ENCODE measurements at places on chromosomes 6 and 20. TPM values are rescaled to one million over a fixed set of nuclear protein-coding genes. Genes with fewer than 3 reads are reported as not detected.
A peak's percentile ranks its signal among the peaks of the same experiment; 100 is the strongest.

DNA sequence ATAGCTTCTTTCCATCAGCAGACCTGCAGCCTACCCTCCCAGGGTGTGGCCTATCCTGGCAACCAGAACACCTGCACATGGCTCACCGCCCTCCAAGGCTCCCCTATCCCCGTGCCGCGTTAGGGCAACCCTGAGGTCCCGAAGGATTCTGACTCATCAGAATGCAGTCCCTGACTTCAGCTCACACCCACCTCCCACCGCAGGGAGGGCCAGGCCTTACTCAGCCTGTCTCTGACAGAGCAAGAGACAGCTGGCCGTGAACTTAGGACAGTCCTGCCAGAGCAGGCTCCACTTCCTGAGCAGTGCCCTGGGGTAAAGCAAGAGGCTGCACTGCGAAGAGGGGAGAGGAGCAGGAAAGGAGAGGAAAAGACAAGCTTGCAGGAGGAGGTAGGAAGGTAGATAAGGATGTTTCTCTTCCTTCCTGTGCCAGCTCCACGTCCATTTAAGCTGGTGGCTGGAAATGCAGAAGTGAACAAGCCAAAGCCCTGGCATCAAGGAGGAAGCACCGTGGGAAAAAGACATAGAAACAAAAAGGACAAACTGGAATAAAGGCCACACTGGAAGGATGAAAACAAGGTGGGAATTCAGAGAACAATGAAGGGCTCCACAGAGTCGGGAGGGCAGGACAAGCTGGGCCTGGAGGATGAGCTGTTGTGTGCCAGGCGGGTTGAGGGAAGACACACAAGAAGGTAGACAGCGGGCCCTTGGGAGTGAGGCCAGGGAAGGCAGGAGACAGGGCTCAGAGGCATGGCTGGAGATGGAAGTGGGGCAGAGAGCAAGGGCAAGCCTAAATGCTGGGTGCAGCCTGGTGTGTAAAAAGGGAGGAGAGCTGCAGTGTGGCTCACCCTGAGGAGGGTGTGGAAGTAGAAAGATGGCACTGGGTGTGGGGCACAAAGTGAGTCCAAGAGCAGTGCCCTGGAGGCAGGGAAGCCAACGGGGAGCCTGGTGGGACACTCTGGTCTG is 102.7 kb downstream of the SLC23A2 start:
- no peak for DNase-seq

DNA sequence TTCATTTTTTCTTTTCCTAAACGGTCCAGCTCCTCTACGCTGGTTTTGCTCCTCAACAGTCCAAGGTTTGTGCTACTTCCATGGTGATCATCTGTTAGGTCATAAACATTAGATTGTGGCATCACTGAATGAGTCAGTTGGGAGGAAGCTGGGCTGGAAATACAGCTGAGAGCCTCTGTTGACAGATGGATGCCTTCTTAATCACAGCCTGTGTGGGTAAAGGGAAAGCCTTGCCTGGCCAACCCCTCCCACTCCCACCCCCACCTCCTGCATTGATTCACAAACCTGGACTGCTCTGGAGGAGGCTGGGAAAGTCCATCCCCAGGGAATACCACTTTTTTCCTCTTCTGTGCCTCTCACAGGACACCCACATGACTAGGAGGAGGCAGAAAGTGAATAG is 180.6 kb upstream of the CCN2 start:
- DNase-seq: no peak

- no peak for DNase-seq
Observed at GRCh38 chr6:24902782-24903181, 33.0 kb downstream of the RIPOR2 start.

DNA sequence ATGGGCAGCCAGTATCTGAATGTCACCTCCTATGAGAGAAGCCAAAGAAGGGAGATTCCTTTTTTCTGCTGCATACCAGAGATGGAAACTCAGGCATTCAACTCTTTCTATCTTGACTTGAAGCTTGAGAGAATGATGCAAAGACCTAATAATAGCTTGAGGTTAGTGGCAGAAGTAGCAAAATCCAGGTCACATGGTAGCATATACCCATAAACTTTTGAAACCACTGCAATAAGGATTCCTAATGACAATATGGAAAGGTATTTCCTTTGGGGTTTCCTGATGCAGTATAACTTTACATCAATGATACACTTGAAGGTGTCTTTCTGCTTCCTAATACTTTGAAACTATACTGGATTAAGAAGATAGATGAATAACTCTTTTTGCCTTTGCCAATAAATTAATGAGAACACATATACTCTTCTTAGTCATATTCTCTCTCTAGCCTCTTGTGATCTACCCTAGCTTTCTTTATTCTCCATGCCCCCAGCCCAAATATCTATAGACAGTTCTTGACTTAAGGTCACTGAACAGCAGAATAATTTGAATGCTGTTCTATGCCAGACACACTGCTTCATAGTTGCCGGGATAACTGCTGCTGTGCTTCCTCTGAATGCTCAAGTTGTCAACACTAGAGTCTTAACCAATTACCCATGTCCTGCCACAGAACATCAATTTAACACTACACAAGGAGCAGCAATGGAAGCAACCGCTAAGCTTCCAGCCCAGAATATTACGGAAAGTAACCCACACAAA is 155.5 kb upstream of the SIM1 start:
- DNase-seq: no peak

DNA sequence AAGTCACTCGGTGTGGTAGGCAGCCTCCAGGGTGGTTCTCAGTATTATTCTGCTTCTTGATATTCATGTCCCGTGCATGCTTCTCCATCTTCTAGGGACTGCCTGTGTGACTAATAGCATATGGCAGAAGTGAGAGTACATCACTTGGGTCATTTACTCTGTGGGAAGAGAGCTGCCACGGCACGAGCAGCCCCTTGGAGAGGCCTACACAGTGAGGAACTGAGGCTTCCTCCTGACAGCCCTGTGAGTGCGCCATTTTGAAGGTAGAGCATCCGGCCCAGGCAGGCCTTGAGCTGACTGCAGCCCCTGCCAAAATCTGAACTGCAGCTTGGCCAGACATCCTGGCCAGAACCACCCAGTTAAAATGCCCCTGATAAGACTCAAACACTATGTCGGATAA is 17.3 kb upstream of the MCUR1 start:
- no peak for DNase-seq

The CRYBG1 gene
- 86.4 TPM for total RNA-seq

GRCh38 chr20:31603822-31604566 is 1.1 kb upstream of the ID1 start:
- peak; percentile 95 for DNase-seq

- DNase-seq: no peak
Observed at GRCh38 chr6:87261534-87261933, 60.9 kb upstream of the SMIM8 start.

DNA sequence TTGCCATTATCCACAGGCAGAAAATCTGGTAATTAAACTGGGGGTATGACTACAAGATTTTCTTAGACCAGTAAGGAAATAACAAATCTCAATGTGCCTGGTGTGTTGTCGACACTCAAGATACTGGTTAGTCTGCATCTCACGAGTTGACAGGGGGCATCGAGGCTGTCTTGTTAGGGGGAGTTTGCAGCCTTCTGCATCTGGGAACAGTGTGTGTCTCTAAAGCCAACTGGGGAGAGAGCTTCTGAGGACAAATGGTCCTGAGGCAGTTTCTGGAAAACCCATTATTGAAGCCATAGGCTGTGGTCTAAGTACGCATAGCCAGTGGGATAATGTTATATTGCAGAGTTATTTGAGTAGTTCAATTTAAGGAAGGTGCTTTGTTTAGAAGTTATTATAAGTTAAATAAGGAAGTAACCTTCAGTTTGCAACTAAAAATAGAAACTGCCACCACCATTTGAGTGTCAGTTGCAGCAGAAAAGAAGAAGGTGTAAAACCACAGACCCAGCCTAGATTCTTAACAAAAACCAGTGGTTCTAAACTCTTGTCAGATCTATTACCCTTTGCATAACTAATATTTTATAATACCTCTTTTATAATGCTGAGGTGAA is 15.4 kb upstream of the MAPK13 start:
- no peak for DNase-seq

GRCh38 chr6:170497841-170498301 is 55.2 kb downstream of the PSMB1 start:
- no peak for DNase-seq

- peak; percentile 53 for DNase-seq
Observed at GRCh38 chr6:18179770-18180356, 24.6 kb downstream of the KDM1B start.

The CEP57L1 gene
- total RNA-seq: 14.1 TPM

The DNAH8 gene
- 0.03 TPM for total RNA-seq

DNA sequence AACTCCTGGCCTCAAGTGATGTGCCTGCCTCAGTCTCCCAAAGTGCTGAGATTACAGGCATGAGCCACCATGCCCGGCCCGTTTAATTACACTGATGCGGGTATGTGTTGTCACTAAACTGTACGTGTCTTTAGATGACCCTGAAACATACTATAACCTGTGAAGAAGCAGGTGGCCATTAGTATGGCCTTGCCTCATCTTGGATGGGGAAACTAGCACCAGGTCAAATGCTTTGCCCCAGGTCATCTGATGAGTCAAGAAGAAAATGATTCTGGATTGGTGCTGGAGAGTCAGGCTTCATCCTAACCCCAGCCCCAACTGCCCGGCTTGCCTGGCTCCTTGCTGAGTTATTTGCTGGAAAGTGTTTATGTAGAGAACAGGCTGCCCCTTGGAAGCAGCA is 2.9 kb upstream of the SASH1 start:
- DNase-seq: no peak

The WFDC12 gene
- not detected for total RNA-seq

DNA sequence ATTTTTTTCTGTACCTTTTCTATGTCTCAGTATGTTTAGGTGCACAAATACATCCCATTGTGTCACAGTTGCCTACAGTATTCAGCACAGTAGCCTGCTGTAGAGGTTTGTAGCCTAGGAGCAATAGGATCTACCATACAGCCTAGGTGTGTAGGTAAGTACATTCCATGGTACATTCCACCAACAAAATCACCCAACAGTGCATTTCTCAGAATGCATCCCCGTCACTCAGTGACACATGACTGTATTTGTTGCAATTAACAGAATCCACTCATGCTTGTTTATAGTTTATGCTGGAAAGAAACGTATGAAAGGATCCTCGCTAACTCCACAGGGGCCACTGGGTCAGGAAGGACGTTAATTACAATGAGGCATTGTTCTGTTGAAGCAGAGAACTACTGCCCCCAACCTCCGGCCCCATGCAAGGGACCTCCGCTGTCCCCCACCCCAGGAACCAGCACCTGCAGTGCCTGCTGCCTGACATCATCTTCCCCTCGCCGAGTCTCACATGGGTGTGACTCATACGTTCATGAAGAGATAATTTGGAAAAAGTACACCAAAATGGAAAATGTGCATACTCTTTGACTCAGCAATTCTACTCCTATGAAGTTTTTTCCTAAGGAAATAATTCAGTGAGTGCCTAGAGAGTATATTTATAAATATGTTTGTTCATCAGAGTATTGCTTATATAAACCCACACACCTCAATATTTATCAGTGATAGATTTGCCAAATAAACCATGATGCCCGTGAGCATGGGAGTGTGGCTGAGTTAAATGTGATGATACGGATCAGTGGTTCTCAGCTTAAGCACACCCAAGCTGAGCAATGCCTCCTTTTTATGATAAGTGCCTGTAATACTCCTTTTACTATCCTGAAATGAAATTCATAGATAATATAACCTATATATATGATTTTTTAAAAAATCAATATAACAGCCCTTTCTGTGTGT is 156.4 kb upstream of the ECI2 start:
- DNase-seq: no peak

GRCh38 chr20:57076951-57077350 is 189.5 kb downstream of the BMP7 start:
- DNase-seq: no peak

GRCh38 chr6:4819706-4820283 is 43.6 kb downstream of the CDYL start:
- no peak for DNase-seq

DNA sequence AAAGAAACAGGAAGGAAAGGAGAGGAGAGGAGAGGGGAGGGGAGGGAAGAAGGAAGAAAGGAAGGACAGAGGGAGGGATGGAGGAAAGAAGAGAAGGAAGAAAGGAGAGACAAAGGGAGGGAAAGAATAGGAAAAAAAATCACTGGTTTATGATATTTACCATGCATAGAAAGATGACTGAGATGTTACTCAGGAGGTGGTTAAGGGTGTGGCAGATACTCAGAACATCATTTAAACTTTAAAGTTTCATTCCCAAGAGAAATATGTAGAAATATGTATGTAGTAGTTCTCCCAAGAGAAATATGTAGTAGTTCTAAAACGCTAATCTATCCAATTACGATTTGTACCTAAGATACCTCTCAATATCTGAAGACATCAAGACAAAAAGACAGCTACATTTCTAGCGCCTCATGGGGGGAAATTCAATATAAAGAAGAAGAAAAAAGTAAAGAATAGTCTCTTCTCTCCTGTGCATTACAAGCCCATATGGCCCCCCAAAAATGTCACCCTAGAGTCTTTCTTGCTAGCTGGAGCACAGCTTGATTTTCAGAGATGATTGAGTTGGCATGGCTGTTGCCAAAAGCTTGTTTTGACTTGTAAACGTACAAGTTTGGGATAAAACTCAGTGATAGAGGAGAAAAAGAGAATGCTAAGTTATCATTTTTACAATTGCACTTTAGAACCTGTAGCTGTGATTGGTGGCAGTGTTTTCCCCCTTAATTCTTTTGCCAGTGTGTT is 539.2 kb downstream of the CDH26 start:
- DNase-seq: no peak

The HLA-DOA gene
- total RNA-seq: 3.2 TPM

The PKIG gene
- 101 TPM for total RNA-seq

The HEY2 gene
- 1.5 TPM for total RNA-seq

The IMPG1 gene
- not detected for total RNA-seq

GRCh38 chr20:5136096-5136495 is 9.3 kb downstream of the CDS2 start:
- no peak for DNase-seq

DNA sequence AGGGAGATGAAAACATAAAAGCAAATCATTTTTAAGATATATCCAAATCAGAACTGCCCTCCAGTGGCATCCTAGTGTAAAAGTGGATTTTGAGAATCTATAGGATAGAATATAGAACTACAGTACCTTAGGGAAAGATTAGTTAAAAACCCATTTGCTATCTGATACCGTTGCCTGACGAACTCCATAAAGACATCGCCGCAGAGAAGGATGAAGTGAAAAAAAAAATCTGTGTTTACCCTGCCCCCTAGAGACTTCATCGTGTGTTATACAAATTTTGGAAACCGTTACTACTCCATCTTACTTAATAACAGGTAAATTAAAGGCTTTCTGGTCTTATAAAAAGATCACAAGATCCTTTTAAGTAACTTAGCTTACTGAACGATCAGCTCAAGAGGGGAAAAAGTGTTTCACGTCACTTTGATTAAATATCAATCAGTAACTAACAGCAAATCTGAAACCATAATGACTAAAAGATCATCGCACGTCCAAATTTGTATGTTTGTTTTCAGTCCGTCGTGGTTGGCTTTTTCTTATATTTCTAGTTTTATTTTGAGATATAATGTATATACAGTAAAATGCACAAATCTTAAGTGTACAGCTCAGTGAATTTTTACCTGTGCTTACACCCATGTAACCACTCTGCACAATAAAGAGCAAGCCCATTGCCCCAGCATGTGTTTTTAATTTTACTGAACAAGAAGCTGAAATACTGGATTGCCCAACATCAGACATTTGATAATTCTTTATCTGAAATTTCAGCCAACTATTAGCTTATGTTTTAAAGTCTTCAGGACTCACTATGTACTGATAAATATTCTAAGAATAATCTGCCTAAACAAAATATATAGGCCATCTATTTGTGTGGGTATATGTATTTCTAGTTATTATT is 881 bp upstream of the MCM3 start:
- no peak for DNase-seq

GRCh38 chr6:79413562-79414002 is 123.6 kb downstream of the LCA5 start:
- DNase-seq: no peak

The PNLDC1 gene
- total RNA-seq: 1.3 TPM

The TFAP2C gene
- total RNA-seq: 0.75 TPM

The RAB23 gene
- 8.7 TPM for total RNA-seq

The NNAT gene
- total RNA-seq: 4.0 TPM

Measured in mucosa of descending colon (tissue), 3 donors.